ENCODE measurements at places on chromosomes 3 and 15.

- no peak for DNase-seq
These were observed 42.9 kb downstream of the CCR3 start for GRCh38 chr3:46284981-46285683.

- DNase-seq = no peak
These were observed 40.5 kb upstream of the CDV3 start for GRCh38 chr3:133532951-133533350.

GRCh38 chr15:65633752-65634151 is 12.0 kb downstream of the SLC24A1 start:
- DNase-seq = no peak

DNA sequence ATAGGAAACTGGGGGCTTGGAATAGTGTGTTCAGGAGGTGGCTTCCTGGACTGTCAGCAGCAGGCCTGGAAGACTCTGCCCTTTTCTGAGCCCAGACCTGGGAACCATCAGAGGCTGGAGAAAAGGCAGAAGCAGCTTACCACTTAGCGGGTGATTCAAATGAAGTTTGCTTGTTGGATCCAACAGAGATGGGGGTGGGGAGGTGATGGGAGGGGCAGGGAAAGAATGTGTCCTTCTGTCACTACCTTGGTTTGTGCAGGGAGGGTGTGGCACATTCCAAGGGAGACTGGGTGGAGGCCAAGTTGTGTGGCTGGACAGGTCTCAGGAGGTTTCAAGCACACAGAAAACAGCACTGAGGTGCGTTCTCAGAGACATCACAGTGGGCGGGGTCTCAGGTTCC is 58.8 kb downstream of the TRAK1 start:
- DNase-seq = no peak

DNA sequence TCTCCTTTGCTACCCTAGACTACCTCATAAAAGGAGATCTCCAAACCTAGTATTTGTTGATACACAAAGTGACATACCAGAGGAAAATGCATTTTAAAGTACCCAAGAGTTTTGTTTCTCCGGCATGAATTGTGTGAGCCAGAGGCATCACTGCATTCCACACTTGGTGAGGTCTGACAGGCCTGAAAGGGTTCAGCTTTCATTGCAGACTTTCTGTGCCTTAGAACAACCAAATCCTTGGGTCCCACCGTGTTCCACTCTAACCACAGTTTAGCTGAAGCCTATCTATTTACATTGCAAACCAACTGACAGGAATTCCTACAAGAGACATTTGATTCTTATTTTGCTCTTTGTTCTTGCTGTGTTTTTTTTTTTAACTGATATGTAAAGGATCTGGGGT is 21.0 kb upstream of the EID1 start:
- DNase-seq = no peak

DNA sequence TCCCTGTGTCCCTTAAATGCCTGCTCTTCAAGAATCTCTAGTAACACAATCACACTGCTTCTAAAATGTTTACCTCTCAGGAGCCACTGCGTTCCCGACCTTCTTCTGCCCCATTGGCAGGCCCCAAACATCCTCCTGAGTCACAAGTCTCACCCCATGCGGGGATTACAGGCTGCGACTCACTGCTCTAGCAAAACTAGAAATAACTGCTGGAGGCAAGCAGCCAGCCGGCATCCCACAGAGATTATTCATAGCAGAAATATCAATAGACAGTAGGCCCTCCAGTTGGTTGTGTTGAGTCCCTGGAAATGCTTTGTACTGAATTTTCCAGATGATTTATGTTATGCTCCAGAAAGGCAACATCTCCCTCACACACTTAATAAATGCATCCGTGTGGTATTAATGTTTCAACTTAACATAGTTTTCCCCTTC is 64.8 kb downstream of the RFTN1 start:
- DNase-seq = peak; percentile 88

GRCh38 chr3:79019137-79019923 is 748.5 kb downstream of the ROBO1 start:
- peak; percentile 74 for DNase-seq

DNA sequence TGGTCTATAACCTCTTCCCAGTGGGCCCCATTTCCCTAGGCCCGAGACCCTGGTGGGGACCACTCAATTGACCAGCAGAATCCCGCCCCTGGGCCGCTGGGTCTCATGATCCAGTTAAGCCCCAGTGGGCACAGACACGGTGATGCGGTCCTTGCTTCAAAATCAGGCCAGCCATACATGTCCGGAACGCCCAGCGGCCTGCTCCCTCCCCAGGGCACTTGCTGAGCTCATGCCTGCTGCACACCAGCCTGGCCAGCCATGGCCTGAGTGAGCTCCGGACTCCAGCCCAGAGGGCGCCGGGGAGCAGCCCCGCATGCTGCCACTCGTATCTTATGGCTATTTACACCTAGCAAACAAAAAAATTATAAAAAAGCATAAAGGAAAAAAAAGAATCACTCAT is 34.4 kb upstream of the IQSEC1 start:
- no peak for DNase-seq

- DNase-seq = no peak
These were observed 28.0 kb downstream of the GLDN start for GRCh38 chr15:51369451-51369761.

- no peak for DNase-seq
These were observed 23.0 kb downstream of the PAQR9 start for GRCh38 chr3:142940472-142940871.

- DNase-seq = no peak
These were observed 47.9 kb downstream of the RGMA start for GRCh38 chr15:93041159-93041547.

GRCh38 chr3:67535006-67535405 is 119.4 kb downstream of the SUCLG2 start:
- no peak for DNase-seq

- DNase-seq = no peak
These were observed at the start of gene IDH2 for GRCh38 chr15:90101969-90102890. IDH2 (minus strand) TSS chr15:90102468; CDS start chr15:90102390, 78 bp downstream.

- DNase-seq = no peak
These were observed 115.6 kb downstream of the CHDH start for GRCh38 chr3:53730576-53730975.

DNA sequence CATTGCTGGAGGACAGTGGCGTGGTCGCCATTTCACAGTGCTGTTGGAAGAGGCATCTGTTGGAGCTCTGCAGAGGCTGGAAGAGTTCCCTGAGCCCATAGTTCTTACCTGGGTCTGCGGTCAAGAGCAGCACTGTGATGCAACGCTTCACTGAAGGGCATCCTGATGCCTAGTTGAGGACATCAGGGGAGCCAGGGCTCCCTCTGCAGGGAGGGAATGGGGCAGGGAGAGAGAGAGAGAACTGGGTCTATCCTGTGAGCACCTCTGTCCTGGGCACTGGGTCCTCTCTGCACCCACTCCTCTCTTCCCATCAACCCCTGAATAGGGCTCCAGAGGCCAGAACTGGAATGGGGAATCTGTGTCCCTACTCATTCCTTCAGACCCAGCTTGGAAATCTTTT is 23.9 kb upstream of the MOBP start:
- DNase-seq = no peak

GRCh38 chr3:46934072-46934471 is 42.5 kb downstream of the CCDC12 start:
- no peak for DNase-seq

DNA sequence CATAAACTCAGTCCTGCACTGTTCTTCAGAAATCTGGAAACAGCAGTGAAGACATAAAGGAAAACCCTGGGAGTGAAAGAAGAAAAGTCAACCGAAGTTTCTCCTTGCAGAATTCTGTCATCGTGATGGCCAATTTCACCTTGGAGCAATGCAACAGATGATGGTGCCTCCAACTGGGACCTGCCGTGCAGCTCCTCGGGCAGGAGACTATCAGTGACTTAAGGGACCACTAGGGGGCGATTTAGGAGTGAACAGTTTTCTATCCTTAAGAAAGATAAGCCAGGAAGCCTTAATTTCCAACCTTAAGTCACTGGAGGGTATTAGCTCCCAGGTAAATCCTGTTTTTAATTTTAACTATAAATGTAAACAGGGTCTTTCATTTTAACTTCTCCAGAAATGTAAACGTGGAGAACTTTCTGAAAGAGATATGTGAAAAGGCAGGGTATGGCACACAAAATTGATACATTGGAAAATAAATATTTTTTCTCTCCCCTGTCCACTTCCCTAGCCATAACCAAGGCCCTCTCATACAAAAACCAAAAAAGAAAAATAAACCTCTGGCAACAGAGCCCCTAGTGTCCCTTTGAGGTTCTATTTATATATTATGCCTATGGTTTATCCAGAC is 116.3 kb downstream of the PDZRN3 start:
- no peak for DNase-seq

GRCh38 chr15:39430389-39430788 is 150.5 kb upstream of the THBS1 start:
- no peak for DNase-seq

DNA sequence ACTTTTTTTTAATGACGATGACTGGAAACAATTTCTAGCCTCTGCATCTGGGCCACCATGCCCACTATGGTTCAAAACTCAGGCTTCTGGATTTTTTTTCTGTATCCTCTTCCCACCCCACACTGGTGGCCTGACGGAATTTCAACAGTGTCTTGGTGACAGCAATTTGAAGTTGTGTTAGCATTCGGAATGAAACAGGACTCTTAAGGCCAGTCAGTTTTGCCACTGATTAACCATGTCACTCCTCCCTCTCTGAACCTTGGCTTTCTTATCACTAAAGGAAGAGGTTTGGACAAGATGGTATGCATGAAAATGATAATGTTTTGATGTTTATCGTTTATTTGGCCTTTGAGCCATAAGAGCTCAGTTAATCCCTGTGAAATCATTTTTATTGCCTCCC is 41.6 kb upstream of the BDH1 start:
- no peak for DNase-seq

DNA sequence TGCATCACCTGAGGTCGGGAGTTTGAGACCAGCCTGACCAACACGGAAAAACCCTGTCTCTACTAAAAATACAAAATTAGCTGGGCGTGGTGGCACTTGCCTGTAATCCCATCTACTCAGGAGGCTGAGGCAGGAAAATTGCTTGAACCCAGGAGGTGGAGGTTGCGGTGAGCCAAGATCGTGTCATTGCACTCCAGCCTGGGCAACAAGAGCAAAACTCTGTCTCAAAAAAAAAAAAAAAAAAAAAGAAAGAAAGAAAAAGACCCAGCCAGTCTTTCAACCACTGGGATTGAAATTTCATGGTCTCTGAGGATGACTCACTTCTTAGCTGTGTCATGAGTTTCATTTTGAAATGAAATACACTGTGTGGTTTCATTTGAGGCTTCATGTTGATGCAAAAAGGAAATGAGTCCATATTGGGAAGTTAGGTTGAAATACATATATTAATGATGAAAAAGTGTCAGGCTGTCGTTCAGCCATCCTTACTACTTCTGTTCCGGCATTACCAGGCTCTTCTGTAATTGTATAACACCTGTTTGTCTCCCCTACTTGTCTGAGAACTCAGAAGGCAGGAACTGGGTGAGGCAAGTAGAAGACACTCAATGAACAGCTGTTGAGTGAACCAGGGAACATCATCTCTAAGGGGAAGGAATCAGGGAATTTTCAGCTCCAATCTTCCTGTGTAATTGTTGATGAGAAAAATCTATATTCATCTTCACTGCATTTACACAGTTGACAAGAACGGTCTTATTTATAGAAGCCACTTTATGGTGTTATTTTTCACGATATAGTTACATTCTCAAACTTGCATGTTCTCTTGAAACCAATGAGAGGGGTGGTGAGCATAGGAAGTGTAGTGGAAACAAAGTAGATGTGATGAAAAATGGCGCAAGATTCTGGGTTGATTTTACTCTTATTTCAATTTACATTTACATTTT is 87.4 kb downstream of the NFKBIZ start:
- peak; percentile 74 for DNase-seq

DNA sequence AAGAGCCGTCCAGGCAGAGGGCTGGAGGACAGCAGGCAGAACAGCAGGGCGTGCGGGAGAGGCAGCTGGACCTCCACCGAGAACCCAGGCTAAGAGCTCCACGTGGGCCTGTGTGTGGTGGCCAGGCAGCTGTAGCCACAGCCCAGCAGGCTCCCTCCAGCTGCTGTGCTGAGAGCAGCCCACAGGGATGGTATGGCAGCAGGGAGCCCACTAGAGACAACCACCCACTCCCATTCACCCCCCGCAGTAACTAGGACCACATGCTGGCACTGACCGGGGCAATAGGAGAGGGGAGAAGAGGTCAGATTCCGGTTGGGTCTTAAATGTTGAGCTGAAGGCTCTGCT is 25.6 kb upstream of the MUSTN1 start:
- DNase-seq = no peak

GRCh38 chr3:170002879-170003278 is 34.9 kb upstream of the GPR160 start:
- DNase-seq = no peak

GRCh38 chr3:8900869-8901268 is 62.4 kb downstream of the RAD18 start:
- DNase-seq = no peak

- no peak for DNase-seq
These were observed 18.7 kb downstream of the BHLHE40 start for GRCh38 chr3:4997946-4998345.

GRCh38 chr3:163935411-163935810 is 1142.9 kb downstream of the SI start:
- DNase-seq = no peak

- no peak for DNase-seq
These were observed 15.5 kb downstream of the SLC25A26 start for GRCh38 chr3:66236281-66236680.

All from AG09309 (cell line).